Type B pancreatic cell (in vitro differentiated cells): ENCODE measurements at places on chromosomes 12 and 14.

DNA sequence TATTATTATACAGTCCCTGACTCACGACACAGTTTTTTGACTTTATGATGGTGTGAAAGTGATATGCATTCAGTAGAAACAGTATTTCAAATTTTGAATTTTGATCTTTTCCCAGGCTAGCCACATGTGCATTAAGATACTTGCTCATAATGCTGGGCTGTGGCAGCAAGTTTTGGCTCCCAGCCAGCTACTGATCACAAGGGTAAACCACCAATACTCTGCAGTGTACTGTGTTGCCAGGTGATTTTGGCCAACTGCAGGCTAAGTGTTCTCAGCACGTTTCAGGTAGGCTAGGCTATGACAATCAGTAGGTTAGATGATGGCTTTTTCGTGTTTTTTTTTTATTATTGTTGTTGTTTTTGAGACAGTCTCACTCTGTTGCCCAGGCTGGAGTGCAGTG is 69.4 kb upstream of the ACTN1 start:
- H3K36me3 ChIP-seq = peaks cover 14% of the 10 kb centered on the region
- no peak for DNase-seq
- no peaks in the 10 kb centered on the region for H3K27me3 ChIP-seq
- no peak overlapping the region for H3K27ac ChIP-seq
- no peak overlapping the region for H3K4me3 ChIP-seq

DNA sequence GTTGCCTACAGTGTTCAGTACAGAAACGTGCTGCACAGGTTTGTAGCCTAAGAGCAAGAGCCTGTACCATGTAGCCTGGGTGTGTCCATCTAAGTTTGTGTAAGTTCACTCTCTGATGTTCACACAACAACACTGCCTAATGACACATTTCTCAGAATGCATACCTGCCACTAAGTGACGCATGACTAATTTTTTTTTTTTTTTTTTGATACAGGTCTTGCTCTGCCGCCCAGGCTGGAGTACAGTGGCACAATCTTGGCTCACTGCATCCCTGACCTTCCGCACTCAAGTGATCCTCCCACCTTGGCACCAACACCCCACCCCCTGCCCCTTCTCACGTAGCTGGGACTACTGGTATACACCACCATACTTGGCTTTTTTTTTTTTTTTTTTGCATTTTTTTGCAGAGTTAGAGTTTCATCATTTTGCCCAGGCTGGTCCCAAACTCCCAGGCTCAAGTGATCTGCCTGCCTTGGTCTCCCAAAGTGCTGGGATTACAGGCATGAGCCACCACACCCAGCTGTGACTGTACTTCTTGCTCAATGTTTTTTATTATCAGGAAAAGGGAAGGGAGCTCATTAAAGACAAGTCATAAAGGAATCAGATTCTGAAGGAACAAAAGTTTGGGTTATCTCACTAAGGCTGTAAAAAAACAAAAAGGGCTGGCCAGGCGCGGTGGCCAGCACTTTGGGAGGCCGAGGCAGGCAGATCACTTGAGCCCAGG is 10.0 kb upstream of the CDC42BPB start:
- H3K4me3 ChIP-seq = peak overlapping the region; percentile 51
- DNase-seq = no peak
- no peaks in the 10 kb centered on the region for H3K36me3 ChIP-seq

DNA sequence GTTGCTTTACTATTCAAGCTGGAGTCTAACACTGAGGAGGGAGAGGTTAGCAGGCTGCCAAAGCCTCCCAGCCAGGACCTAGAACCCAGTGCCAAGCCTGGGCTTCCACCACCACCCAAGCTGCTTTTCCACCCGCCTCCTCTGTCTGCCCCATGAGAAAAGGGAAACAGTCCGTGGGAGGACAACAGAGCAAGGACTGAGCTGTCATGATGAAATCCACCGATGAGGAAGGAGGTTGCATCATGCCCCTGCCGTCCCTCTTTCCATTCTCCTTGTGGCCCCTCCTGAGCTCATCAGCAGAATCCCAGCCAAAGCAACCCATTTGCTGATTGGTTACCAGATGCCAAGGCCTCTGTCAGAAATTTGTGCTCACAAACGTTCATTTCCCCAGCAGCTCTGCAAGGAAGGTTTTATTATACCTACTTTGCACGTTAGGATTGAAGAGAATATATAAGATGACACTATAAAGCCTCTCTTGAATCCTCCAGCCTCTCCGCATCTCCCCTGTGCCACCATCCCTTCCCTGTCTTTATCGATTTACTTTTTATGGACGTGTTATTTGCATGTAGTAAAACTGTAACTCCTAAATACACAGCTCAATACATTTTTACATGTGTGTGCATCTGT is 6.3 kb upstream of the SERPINA1 start:
- no peaks in the 10 kb centered on the region for H3K36me3 ChIP-seq
- H3K4me3 ChIP-seq = no peak overlapping the region
- no peaks in the 10 kb centered on the region for H3K27me3 ChIP-seq

GRCh38 chr14:70884595-70885342 is 22.5 kb upstream of the PCNX1 start:
- H3K4me1 ChIP-seq = peaks cover 9% of the 10 kb centered on the region
- H3K36me3 ChIP-seq = no peaks in the 10 kb centered on the region
- DNase-seq = no peak
- H3K27ac ChIP-seq = no peak overlapping the region
- H3K27me3 ChIP-seq = peaks cover 4% of the 10 kb centered on the region

GRCh38 chr14:69263771-69264170 is 3.8 kb downstream of the GALNT16 start:
- H3K4me1 ChIP-seq = peaks cover 7% of the 10 kb centered on the region
- no peaks in the 10 kb centered on the region for H3K36me3 ChIP-seq
- peaks cover 34% of the 10 kb centered on the region for H3K27me3 ChIP-seq
- H3K4me3 ChIP-seq = no peak overlapping the region

- H3K36me3 ChIP-seq = peaks cover 3% of the 10 kb centered on the region
- H3K27ac ChIP-seq = no peak overlapping the region
Measured at GRCh38 chr12:107339487-107339886, 246.1 kb upstream of the CRY1 start.

DNA sequence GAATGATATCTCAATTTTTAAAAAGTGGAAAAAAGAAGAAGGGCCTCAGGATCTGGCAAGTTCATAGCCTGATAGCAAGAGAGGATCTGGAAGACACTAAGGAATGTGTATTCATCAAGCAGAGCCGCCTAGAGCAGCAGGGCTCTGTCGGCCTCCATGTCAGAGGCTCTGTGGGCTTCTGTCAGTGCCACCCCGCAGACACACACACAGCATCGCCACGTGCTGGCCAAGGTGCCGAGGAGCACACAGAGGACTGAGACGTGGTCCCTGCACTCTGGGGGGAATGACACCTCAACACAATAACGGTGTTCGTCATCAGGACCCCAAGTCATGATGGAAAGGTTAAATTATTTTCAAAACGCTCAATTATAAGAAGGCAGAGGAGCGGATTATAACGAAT is 21.3 kb upstream of the PRMT8 start:
- no peak overlapping the region for H3K27ac ChIP-seq
- no peaks in the 10 kb centered on the region for H3K4me1 ChIP-seq
- H3K27me3 ChIP-seq = peaks cover 37% of the 10 kb centered on the region
- DNase-seq = no peak
- H3K4me3 ChIP-seq = no peak overlapping the region

DNA sequence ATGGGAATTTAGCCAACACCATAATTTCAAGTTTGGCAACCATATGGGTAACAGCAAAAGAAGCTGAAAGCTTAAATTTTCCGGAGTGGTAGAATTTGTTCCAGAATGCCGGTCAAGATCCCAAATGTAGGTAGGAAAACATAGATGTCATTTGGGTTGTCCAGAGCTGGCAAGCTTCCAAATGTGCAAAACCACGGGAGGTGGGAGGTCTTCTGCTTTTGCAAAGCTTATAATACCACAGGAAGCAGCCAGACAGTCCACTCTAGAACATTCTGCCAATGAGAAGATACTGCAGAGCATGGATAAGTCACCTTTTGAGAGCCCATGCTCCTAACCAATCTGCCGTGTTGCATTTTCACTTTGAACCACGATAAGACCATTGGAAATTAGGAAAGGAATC is 26.4 kb upstream of the BATF start:
- H3K27ac ChIP-seq = no peak overlapping the region
- H3K27me3 ChIP-seq = no peaks in the 10 kb centered on the region
- H3K4me3 ChIP-seq = no peak overlapping the region
- DNase-seq = no peak
- H3K36me3 ChIP-seq = no peaks in the 10 kb centered on the region

GRCh38 chr12:68331500-68331868 is 678 bp downstream of the MDM1 start:
- H3K4me3 ChIP-seq = peak overlapping the region; percentile 93
- DNase-seq = no peak
- H3K27me3 ChIP-seq = no peaks in the 10 kb centered on the region
- no peak overlapping the region for H3K27ac ChIP-seq

DNA sequence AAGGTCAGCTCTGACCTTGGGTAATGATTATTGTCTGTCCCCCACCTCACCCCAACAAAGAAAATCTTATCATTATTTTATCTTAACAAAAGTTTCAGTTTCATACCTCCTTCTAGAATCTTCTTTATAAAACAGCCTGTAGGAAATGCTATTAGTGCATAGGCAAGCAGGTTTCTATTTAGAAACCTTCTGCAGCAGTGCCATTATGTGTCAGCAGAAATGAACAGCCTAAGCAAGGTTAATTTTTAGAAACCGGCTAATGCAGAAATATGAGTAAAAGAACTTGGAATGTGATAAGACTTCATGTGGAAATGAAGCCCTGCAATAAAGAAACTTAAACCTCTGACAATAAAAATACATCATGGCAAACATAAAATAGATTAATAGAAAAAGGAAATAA is 814.4 kb downstream of the FSCB start:
- no peaks in the 10 kb centered on the region for H3K27me3 ChIP-seq
- H3K36me3 ChIP-seq = no peaks in the 10 kb centered on the region
- no peak for DNase-seq
- H3K4me1 ChIP-seq = no peaks in the 10 kb centered on the region

DNA sequence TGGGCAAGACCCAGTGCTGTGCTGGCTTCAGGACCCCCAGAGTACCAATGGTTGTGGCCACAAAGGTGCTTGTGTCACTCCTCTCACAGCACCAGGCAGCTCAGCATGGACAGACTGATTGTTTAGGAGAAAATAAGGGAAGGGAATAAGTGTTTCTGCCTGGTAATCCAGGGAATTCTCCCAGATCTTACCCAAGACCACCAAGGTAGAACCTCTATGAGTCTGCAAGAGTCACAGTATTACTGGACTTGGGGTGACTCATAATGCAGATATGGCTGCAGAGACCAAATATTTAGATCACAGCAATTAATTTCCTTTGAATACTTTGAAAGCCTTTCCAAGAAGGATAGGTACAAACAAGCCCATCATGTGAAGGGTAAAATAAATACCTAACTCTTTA is 1178.3 kb upstream of the FLRT2 start:
- no peaks in the 10 kb centered on the region for H3K4me1 ChIP-seq
- no peak overlapping the region for H3K27ac ChIP-seq
- H3K4me3 ChIP-seq = no peak overlapping the region
- no peaks in the 10 kb centered on the region for H3K27me3 ChIP-seq

DNA sequence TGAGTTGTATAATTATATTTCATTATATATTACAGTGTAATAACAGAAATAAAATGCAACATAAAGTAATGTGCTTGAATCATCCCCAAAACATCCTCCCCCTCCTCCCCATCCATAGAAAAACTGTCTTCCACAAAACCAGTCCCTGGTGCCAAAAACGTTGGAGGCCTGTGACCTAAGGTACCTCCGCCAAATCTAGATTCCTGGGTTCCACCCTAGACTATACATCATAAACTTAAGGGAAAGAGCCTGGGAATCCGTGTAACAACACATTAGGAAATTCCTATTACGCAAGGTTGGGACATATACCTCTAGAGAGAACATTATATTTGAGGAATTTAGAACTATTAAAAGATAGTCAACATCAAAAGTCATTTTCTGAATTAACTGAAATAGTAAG is 38.0 kb downstream of the SPPL3 start:
- H3K27ac ChIP-seq = no peak overlapping the region
- peaks cover 8% of the 10 kb centered on the region for H3K36me3 ChIP-seq
- peaks cover 11% of the 10 kb centered on the region for H3K4me1 ChIP-seq
- no peak for DNase-seq
- no peak overlapping the region for H3K4me3 ChIP-seq
- H3K27me3 ChIP-seq = no peaks in the 10 kb centered on the region

GRCh38 chr12:6730169-6730568 is 6.3 kb downstream of the COPS7A start:
- H3K36me3 ChIP-seq = peaks cover 21% of the 10 kb centered on the region
- peak overlapping the region; percentile 50 for H3K27ac ChIP-seq
- DNase-seq = no peak
- H3K4me1 ChIP-seq = no peaks in the 10 kb centered on the region
- no peak overlapping the region for H3K4me3 ChIP-seq

- no peaks in the 10 kb centered on the region for H3K27me3 ChIP-seq
- peaks cover 9% of the 10 kb centered on the region for H3K4me1 ChIP-seq
- H3K36me3 ChIP-seq = peaks cover 4% of the 10 kb centered on the region
- no peak overlapping the region for H3K27ac ChIP-seq
- no peak overlapping the region for H3K4me3 ChIP-seq
- no peak for DNase-seq
Measured at GRCh38 chr14:71529848-71530247, 402.4 kb upstream of the RGS6 start.

DNA sequence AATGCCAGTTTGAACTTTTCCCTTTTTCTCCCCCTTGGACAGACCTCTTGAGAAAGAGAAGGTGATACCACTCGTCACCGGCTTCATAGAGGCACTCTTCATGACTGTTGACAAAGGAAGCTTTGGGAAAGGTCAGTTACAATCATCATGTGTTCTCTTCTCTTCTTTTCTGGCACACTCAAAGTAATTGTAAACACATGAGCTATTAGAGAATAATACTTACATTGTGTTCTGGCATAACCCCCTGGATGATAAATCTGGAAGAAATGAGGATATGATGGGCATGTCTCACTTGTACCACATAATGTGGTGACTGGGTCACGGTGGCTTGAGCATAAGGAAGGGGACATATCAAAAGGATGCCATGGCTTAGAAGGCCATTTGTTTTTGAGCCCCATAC is 20.0 kb downstream of the UTP20 start:
- H3K4me3 ChIP-seq = no peak overlapping the region
- H3K27ac ChIP-seq = no peak overlapping the region
- peaks cover 5% of the 10 kb centered on the region for H3K4me1 ChIP-seq
- DNase-seq = no peak
- no peaks in the 10 kb centered on the region for H3K27me3 ChIP-seq
- peaks cover 45% of the 10 kb centered on the region for H3K36me3 ChIP-seq

DNA sequence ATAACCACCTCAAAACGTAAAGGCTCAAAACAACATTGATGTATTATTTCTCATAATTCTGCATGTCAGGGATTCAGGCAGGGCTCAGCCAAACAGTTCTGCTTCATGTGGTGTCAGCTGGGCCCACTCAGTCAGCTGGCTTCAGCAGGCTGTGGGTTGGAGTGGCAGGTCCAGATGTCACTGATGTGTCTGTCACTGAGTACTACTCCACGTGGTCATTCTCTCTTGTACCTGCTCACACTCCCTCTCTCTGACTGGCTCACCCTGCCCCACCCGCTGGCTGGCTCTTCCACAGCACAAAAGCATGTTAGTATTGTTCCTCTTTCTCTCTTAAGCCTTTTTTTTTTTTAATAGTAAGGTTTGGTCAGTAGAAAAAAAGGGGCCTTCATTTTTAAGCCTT is 182.4 kb downstream of the DICER1 start:
- H3K36me3 ChIP-seq = no peaks in the 10 kb centered on the region
- no peak overlapping the region for H3K4me3 ChIP-seq
- peaks cover 12% of the 10 kb centered on the region for H3K4me1 ChIP-seq

- peaks cover 7% of the 10 kb centered on the region for H3K36me3 ChIP-seq
- H3K27ac ChIP-seq = no peak overlapping the region
- H3K27me3 ChIP-seq = no peaks in the 10 kb centered on the region
- H3K4me1 ChIP-seq = no peaks in the 10 kb centered on the region
- H3K4me3 ChIP-seq = no peak overlapping the region
- no peak for DNase-seq
Measured at GRCh38 chr12:17478908-17479673, 610.9 kb downstream of the RERGL start.
